ENCODE measurements at places on chromosomes 5 and 9.

DNA sequence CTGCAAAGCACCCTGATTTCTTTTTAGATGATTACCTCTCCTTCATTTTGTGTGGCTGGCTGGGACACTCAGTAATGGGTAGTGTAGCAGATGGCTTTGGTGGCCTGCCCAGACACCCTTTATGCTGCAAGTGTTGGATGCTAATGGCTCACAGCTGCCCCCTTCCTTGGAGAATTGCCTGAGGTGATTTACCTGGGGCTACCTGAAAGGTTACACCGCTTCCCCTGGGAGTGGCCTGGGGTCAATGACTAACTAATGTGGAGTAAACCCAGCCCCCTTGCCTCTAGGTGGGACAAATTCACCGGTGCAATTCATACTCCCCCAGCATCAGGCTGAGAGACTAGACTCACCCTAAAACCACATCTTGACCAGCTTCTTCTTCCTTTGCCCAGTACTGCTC is 23.5 kb upstream of the HAND1 start:
- DNase-seq, result no peak

DNA sequence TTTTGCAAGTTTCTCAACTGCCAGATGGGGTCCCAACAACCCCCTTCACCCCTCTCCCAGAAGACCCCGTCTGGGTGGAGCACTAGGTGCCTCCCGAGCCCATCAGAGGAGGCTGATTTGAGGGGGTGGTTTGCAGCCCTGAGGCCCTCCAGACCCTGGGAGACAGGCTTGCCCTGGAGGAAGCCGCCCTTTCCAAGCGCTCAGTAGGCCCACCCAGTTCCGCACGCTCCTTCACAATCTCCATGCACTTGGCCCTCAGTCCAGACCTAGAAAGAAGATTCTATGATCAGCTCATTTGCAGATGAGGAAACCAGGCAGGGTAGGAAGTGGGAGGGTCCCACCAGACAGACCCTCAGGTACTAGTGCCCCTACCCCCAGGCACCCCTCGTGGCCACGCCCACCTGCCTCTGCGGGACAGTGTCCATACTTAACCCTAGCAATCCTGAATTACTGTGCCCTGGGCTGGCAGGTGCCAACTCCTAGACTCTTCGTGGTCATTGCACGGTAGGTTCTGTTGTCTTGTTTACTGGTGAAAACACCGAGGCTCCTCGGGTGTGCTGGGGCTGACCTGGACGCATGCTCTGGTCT is 22.3 kb downstream of the OR2V1 start:
- DNase-seq, result no peak

GRCh38 chr5:160009591-160009989 is 651 bp downstream of the TTC1 start:
- no peak for DNase-seq

DNA sequence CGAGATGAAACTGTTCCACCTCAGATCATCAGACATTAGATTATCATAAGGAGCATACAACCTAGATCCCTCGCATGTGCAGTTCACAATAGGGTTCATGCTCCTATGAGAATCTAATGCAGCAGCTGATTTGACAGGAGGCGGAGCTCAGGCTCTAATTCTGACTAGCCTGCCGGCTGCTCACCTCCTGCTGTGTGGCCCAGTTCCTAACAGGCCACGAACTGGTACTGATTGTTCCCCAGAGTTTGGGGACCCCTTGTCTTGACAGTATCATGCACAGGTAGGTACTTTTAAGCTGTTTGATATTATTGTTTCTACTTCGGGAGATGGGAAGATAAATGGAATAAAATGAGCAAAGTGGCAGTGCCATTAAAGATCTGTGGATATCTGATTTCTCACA is 66.9 kb downstream of the ZCCHC7 start:
- no peak for DNase-seq

DNA sequence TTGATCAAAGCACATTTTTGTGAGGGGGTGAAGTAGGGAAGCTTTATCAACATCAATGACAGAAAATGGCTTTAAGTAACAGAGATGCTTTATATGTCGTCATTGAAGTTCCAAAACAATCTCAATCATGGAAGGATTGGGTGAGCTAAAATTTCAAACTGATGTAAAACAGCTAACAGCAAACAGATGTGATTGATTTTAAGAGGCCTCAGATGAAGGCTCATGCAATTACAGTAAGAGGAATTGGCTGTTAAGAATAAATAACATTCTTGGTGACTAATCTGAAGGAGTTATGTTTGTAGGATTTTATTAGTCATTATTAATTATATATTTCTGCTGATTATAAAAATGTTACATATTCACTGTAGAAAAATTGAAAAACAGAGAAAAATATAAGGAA is 63.5 kb upstream of the PUM3 start:
- no peak for DNase-seq
